ENCODE measurements at places on chromosomes 5 and 9. TPM values are rescaled to one million over a fixed set of nuclear protein-coding genes. Genes with fewer than 3 reads are reported as not detected.

Gene SLC1A3
- 1.1 TPM for total RNA-seq

Gene CARD9
- 2.2 TPM for total RNA-seq

Gene C5
- 4.5 TPM for total RNA-seq

Gene CXCL14
- total RNA-seq, result 0.37 TPM

Gene C9
- 0.18 TPM for total RNA-seq

Gene ADAMTSL1
- 26.1 TPM for total RNA-seq

Gene GABRA6
- total RNA-seq, result not detected

Measured in smooth muscle cell of bladder (primary cell).